ENCODE measurements at places on chromosomes 4 and X.

- DNase-seq, result peak; percentile 22
Observed at GRCh38 chrX:45428831-45429230, 228.2 kb upstream of the DIPK2B start.

- DNase-seq, result no peak
Observed at GRCh38 chr4:106659371-106659770, 290.8 kb upstream of the GIMD1 start.

DNA sequence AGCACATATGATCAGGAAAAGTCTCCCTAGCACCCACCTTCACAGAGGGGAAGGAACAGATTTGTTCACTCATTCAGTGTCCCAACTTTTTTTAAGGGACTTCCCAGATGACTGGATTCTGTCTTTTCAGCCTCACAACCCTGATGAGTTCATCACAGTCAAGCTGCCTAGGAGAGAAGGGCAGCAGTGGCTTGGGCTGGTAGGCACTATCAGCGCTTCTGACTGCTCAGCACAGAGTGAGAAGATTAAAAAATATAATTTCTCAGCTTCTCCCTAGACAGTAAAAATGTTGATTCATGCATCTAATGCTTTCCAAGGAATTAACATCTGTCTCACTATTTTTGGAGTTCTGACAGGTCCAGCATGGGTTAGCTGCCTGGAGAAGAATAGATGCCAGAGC is 328.2 kb downstream of the DTHD1 start:
- no peak for DNase-seq

DNA sequence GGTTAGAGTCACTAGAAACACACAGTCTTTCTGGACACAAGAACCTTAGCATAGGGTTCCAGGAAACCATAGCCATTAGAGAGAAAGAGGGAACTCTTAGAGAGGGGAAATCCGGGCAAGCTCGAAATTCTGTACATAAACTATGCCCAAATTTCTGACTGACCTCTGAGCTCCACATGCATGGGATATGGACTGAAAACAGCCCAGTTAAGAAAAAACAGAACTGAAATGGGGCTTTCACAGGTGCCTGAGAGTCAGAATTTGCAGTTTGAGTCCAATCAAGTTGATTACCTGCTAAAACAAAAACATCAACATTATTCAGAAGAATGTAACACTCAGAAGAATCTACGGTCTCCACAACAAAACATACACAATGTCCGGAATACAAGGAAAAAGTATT is 13.1 kb downstream of the DCHS2 start:
- no peak for DNase-seq

- DNase-seq, result peak; percentile 49
Observed at GRCh38 chrX:24145303-24146186, 4.0 kb upstream of the ZFX start.

GRCh38 chr4:56460085-56460484 is 7.3 kb upstream of the SRP72 start:
- DNase-seq, result no peak

DNA sequence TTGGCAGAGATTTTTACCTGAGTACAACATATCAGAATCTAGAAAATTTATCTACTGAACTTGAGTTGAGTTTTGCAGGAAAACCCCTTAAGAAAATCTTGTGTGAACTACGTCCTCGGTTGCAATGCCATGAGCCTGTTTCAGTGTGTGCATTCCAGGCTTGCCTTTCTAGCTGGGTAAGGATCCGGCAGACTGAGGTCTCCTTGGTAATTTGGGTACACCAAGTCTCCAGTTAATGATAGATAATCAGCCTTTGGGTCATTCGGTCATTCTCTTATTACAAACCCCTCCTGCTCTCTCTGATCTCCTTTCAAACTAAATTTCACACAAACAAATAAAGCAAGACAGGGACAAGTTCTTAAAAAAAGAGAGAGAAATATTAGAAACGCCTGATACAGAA is 5.9 kb upstream of the HAND2 start:
- DNase-seq, result no peak

DNA sequence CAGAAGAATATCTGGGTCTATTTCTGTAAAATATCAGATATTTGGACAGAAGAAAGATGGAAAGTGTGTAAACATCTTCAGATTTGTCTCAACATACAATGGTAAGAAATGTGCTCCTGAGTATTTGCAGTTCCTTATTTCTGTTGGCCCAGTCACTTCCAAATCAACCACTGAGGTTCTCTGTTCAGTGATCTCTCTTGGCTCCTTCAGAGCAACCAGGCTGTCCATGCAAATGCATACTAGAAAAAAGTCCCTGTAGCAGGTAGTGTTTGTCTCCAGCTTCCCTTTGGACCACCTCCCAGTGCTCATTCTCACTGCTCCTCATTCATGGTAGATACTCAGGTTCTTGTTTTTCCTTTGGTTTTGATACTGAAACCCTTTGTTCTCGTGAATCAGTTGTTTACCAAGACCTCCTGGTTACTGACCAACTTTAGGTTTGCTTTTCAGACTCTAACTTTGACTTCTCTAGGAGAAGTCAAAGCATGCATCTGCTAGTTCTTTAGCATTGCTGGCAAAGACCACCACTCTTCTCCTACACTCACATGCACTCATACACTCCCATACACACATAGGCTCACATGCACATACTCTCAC is 28.8 kb downstream of the ASIC5 start:
- no peak for DNase-seq

- no peak for DNase-seq
Observed at GRCh38 chrX:68443155-68443868, 10.0 kb upstream of the OPHN1 start.

DNA sequence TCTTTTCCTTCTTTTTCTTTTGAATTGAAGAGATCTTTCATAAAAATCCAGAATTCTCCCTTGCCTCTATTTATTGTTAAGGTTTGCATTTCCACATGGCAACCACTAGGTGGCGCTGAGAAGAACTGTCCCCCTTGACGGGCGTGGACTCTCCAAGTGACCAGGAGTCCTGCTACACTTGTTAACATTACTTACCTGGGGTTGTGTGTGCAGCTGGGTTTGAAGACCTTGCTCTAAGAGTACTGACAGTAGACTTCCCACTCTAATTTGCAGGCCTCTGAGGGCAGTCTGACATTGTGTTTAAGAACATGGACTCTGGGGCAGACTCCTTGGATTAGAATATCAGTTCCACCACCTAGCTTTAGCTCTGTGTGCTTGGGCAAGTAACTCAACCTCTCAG is 52.8 kb downstream of the GPRIN3 start:
- DNase-seq, result peak; percentile 24

DNA sequence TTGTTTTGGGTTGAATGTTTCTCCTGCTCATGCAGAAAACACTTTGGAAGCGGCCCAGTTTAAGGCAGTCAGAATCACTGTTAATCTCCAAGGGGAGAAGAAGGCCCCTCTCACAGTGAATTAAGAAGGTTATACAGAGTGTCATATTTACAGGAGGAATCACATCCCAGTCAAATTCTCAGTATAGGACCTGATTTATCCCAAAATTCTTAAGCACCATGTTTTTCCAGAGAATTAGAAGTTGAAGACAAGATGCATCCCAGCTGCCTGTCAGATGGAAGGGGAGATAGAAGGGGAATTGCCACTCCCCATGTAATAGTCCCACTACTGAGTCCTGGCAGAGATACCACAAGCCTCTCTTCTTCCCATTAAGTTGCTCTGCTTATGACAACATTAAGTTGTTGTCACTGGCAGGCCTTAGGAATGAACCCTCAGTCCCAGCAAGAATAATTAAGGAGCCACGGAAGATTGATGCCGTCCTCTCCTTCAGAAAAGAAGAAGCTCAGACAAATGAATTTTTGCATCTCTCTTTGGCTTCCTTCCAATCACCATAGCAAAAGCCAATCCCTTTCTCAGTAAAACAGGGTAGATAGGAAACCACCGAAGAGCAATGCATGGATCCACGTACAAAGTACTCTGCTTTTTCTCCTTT is 138.4 kb downstream of the LDB2 start:
- DNase-seq, result no peak

DNA sequence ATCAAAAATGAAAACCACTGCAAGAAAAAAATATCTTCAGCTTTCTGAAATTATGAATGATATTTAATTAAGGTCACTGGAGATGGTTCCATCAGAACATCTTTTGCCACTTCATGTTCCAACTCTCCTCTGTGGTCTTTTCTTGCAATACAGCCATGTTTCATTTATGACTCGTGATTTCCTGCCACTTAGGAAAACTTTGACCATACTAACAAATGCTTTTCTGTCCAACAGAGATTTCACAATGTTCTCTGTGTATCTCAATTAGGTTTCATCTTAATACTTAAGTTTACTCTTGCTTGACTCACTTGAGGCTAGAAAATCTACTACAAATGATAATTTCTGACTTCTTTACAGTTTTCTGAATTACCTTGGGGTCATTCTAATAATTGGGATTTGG is 330.9 kb downstream of the CXXC4 start:
- DNase-seq, result peak; percentile 40

GRCh38 chrX:45709381-45709780 is 508.7 kb upstream of the DIPK2B start:
- DNase-seq, result peak; percentile 73

DNA sequence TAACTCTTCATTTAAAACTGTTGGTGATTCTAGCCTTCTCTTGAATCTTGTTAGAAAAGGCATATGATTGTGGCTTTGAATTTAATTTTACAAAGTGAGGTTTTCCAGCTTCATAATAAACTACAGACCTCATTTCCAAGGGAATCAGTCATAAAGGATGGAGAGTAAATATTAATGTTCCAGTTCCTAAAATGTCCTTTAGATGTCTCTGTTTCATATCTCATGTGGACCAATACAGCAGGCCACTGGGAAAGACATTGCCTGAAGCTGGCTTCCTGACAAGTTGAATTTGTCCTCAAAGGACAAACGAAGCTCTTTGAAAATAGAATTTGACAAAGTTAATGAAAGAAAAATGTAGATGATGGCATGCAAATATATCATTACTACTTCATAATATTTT is 125.4 kb downstream of the ZNF330 start:
- DNase-seq, result peak; percentile 68

DNA sequence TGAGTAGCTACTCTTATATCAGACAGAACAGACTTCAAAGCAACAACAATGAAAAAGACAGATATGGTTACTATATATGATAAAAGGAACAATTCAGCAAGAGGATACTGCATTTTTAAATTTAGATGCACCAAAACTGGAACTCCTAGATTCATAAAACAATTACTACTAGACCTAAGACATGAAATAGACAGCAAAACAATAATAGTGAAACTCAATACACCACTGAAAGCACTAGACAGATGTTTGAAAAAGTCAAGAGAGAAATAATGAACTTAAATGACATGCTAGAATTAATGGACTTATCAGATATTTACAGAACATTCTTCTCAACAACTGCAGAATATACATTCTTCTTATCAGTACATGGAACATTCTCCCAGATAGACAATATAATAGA is 99.5 kb upstream of the ITM2A start:
- no peak for DNase-seq

DNA sequence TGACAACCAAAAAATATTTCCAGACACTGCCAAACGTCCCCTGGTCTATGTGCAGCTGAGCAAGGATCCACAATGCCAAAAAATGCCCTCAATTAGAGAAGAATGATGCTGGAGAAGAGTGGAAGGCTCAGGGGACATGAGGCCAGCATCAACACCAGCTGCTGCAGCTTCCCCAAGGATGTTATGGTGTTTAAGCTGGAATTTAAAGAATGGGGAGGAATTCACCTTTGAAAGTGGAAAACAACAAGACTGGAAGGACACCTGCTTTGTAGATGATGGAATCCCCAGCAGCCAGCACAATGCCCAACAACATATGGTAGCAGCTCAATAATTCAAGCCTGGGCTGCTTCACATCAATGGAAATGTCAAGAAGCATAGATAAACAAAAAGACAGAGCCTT is 20.3 kb upstream of the SMPX start:
- no peak for DNase-seq

DNA sequence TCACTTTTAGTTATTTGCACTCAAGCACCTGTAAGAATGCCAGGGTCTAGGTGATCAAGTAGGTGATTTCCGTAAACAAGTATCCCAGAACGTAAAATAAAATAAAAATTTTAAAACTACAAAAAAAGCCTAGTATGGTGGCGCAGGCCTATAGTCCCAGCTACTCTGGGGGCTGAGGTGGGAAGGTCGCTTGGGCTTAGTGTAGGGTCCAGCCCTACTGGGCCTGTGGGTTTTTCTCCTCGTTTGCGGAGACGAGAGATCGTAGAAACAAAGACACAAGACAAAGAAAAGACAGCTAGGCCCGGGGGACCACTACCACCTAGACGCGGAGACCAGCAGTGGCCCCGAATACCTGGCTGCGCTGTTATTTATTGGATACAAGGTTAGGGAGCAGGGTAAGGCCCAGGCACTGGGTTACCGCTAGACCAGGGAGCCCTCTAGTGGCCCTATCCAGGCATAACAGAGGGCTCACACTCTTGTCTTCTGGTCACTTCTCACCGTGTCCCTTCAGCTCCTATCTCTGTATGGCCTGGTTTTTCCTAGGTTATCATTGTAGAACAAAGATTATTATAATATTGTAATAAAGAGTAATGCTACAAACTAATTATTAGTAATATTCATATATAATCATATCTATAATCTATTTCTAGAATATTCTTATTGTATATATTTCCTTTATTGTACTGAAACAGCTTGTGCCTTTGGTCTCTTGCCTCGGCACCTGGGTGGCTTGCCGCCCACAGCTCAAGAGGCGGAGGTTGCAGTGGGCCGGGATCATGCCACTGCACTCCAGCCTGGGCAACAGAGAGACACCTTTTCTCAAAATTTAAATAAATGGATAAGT is 38.4 kb downstream of the SAGE1 start:
- peak; percentile 45 for DNase-seq

DNA sequence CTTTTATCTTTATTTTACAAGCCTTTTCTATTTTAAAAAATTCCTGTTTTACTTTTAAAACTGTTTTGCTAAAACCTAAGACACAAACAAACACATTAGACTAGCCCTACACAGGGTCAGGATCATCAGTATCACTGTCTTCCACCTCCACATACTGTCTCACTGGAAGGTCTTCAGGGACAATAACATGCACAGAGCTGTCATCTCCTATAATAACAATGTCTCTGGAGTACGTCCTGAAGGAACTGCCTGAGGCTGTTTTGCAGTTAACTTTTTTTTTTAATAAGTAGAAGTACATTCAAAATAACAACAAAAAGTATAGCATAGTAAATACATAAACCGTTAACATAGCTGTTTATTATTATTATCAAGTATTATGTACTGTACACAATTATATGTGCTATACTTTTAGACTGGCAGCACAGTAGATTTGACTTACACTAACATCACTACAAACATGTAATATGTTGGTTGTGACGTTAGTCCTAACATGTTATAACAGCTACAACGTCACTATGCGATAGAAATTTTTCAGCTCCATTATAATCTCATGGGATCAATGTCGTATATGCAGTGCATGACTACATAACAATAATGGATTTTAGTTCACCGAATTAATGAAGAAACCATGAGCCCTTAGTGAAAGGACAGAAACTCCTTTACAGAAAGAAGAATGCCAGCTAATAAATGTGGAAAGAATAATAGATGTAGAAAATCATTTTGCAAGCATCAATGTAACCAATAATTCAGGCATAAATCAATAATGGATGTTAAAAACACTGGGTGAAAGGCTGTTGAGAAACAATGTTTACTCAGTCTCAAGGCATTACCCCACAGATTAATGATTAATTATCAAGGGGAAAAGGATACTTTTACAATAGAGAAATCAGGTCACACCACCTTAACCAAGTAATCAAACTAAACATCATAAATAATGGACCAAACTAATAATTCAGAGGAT is 49.2 kb downstream of the FBXW7 start:
- DNase-seq, result no peak

- peak; percentile 8 for DNase-seq
Observed at GRCh38 chrX:15873566-15873965, 19.0 kb upstream of the AP1S2 start.

Measured in fibroblast of mammary gland (primary cell).